ENCODE measurements at places on chromosomes 7 and 10.

GRCh38 chr7:71308096-71308495 lies 176.2 kb downstream of the GALNT17 start:
- peak; percentile 2 for DNase-seq

- peak; percentile 57 for DNase-seq
Observed at GRCh38 chr10:78744491-78745090, 324.2 kb upstream of the ZMIZ1 start.

DNA sequence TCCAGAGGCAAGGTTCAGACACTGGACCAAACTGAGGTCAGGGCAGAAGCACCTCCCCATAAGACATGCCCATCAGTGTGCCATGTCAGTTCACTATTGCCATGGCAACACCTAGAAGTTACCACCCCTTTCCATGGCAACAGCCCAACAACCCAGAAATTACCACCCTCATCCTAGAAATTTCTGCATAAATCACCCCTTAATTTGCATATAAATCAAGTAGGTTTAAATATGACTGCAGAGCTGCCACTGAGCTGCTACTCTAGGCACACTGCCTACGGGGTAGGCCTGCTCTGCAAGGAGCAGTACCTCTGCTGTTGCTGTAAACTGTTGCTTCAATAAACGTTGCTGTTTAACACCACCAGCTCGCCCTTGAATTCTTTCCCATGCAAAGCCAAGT lies 12.7 kb downstream of the STEAP2 start:
- DNase-seq: no peak

- DNase-seq: peak; percentile 37
Observed at GRCh38 chr10:19930936-19931893, 115.0 kb downstream of the PLXDC2 start.

GRCh38 chr10:62583876-62584615 lies 209.9 kb downstream of the ZNF365 start:
- DNase-seq: peak; percentile 99

- no peak for DNase-seq
Observed at GRCh38 chr7:116763647-116764046, 91.7 kb downstream of the MET start.

GRCh38 chr7:102220960-102221800 lies 65.5 kb upstream of the SH2B2 start:
- peak; percentile 24 for DNase-seq

GRCh38 chr7:147423875-147424274 lies 1166.7 kb upstream of the C7orf33 start:
- DNase-seq: no peak

DNA sequence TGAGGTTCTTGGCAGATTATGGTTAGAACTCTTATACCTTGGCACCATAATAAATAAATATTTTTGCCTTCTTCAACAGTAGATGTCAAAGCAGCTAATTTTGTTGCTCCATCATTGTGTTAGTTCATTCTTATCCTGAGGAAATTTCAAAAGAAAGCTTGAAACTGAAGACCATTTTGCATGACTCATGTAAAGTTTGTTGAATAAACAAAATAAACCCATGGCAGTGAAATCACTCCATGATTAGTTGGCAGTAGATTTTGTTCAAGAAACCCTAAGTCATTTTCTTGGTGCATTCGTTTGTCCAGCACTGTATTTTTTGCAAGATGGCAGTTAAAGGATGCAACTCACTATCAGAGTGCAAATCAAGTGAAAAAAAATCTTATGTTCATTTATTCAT lies 91.6 kb downstream of the HECW1 start:
- peak; percentile 49 for DNase-seq

DNA sequence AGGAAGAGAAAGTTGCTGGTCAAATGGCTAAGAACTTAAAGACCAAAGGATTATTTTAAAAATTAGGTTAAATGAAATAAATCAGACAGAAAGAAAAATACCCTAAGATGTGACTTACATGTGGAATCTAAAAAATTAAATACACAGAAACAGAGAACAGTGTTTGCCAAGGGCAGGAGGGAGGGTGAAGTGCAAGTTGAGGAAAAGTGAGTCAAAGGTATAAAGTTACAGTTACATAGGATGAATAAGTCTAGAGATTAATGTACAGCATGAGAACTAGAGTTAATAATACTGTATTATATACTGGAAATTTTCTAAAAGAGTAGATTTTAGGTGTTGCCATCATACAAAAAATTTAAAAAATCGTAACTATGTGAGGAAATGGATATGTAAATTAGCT lies 146.3 kb downstream of the MDFIC start:
- DNase-seq: no peak

DNA sequence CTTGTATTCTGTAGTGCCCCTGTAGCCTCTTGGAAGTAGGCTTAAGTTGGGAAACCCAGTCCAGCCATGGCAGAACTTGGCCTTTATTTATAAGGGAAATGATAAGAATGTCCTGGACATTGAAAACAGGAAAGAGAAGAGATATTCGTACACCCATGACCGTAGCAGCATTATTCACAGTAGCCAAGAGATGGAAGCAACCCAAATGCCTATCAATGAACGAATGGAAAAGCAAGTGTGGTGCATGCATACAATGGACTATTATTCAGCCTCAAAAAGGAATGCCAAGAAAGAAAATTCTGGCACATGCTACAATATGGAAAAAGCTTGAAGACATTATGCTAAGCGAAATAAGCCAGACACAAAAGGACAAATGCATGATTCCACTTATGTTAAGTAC lies 315.3 kb downstream of the CXCL12 start:
- no peak for DNase-seq

GRCh38 chr10:92891885-92892690 lies 43.8 kb downstream of the EXOC6 start:
- peak; percentile 54 for DNase-seq

- DNase-seq: peak; percentile 6
Observed at GRCh38 chr7:151143261-151144015, 24.1 kb downstream of the GBX1 start.

DNA sequence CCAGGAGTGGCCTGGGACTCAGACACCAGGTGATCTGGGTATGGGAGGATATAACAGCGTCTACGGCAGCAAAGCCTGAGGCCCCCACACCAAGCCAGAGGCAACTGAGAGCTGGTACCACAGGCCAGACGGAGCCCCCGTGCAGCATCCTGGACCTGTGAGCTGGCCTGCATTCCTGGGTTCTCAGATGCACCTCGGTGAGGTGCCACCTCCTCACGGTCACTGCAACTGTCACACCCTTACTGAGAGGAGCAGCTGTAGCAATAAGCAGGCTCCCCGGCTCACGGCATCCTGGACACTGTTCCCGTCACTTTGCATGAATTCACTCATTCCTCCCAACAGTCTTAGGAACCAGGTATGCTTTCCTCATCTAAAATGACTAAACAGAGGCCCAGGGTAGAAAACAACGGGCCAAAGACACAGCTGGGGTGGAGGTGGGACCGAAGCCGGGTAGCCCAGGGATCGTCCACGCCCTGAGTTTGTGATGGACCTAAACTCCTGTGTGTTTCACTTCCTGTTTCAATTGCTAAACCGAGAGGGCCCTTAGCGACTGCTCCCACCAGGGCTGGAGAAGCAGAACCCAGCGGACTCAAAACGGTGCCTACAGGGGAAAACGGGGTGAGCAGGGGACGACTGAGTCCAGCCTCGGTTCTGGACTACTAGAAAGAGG lies 98.7 kb downstream of the CTBP2 start:
- DNase-seq: no peak

DNA sequence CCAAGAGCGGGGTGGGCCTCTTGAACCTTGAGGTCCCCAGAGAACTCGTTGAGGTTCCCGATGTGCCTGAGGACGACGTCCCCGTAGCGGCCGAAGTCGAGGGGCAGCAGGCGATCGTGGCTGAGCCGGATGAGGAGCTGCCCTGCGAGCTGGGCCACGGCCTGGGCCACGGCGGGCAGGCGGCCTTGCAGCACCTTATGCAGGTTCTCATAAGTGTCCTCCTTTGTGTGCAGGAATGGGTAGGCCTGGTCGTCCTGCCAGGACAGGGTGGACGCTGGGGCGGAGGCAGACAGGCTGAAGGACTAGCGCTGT lies 14.2 kb downstream of the TFR2 start:
- no peak for DNase-seq

DNA sequence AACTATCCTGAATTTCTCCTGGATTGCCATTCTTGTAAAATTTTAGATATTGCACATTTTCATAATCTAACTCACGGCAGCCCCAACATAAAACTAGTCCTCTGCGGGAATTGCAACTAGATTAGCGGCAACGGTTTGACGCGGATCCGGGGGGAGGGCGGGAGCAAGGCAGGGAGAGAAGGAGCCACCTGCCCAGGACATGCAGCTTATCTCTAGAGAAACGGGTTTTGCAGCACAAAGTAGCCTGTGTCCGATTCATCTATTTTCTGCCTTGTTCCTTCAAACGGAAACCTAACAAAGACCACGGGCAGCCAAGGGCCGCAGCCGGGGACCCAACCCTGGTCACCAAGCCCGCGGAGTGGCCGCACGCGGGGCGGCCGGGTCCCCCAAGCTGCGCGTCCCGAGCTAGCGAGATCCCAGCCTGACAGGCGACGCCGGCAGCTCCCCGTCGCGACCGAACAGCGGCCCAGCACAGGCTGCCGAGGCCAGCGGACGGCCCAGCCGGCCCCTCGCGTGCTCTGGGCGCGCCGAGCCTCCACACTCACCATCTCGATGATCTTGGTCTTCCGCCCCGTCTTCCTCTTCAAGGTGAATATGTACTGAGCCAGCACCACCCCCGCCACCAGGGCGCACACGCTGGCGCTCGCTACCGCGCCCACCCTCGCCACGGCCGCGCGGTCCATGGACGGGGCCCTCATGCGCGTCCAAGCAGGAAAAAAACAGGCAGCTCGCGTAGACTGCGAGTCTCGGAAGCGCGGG lies at the start of gene NT5C3A:
Gene NT5C3A, minus strand, starts transcription at position 754 of the 759 bp plus-strand sequence. Its CDS starts 71 bp downstream, at position 683.
- DNase-seq: no peak

DNA sequence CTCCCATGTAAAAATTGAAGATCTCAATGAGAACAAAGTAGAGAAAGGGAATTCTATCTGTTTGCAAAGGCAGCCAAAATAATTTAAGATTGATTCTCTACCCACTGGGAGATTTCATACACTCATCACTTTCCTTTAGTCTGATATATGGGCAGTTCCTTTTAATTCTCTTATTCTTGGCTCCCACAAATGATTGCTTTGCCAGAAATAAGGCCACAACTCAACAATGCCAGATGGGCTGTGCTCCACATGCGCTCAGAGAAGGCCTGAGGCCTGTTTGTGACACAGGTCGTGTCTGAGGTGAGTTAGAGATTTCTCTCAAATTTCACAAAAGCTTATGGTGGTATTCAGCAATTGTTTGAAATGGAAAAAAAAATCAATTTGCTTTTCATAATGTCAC lies 501.9 kb upstream of the SEMA3D start:
- DNase-seq: peak; percentile 20

GRCh38 chr7:130383187-130383980 lies 3.1 kb downstream of the CPA1 start:
- DNase-seq: no peak

- no peak for DNase-seq
Observed at GRCh38 chr10:113856563-113856962, 2.1 kb downstream of the NHLRC2 start.

DNA sequence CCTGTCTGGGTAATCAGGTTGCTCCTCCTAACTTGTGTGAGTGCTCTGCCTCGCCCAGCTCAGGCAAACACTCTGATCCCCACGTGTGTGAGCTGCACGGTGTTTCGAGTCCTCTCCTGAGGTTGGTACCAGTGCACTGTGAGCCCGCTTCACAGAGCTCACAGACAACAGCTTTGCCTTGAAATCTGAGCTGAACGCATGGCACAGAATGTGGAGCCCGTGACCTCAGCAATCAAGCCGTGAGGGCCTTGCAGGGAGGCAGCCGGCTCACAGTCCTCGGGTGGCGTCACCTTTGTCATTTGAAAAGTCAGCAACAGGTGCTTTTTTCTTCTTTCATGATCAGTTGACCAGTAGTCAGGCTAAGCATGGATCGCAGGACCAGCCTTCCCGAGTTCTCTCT lies 60.2 kb upstream of the ADGRA1 start:
- DNase-seq: no peak

DNA sequence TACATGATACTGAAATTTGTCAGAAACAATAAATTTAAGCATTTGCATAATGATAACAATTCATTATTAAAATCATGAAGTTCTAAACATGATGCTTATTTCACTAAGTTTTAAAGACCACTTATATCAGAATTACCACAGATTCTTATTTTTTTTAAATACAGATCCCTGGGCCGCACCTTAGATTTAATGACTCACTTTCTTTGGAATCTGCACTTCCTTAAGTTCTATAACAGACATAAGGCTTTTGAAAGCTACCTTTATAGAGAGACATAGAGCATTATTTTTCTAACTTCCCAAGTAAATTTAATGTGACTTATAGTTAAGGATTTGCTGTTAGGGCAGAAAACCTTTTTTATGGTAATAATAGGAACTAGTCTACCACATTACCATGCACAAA lies 214.9 kb downstream of the IPMK start:
- no peak for DNase-seq

DNA sequence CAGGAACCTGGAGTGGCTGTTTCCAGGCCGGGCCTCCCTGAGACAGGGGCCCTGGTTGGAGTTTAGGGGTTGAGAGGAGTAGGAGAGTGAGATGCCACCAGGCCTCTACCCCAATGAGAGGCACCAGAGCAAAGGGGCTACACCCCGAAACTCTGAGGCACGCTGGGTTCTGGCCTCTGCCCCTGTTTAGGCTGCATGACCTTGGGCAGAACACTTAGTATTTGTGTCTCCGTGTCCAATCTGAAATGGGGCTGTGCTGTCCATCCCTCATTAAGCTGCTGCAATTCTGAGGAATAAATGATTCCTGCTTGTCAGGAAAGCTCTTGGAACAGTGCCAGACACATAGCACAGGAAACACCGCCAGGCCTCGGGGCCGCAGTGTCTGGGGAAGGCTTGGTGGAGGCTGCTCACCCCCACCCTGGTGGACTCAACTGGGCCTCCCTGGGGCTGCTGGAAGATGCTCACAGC lies 40.5 kb upstream of the SAMD8 start:
- no peak for DNase-seq

DNA sequence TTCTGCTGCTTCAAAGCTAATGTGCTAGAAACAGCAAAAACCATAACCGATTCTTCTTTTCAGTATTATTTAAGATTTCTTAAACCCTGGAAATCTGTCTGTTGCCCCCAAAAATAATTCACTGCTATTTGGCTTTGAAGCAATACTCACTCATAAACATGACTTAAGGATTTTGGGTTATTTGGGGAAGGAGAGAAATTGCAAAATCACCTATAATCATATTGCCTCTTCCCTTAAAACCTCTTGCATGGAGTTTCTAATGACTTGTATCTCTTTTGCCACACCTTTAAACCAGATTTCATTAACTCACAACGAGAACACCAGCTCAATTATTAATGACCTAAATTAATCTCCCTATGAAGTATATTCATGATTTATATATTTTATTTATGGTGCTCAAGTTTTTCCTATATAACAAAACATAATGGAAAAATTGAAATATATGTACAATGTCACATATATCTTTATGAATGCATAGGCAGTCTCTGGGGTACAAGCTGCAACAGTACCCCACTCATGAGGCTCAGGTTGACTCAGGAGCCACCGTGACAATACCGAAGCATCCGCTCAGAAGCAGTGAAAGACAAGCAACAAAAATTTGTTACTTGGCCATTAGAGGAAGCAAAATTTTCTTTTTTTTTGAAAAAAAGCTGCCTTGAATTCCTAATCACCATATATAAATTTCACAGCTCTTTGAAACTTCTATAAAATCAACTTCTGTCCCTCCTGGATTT lies 3.0 kb downstream of the NAMPT start:
- no peak for DNase-seq

All from AG10803 (cell line).